ENCODE measurements at places on chromosomes 1 and 21.

GRCh38 chr1:23062271-23062670 lies 43.0 kb downstream of the KDM1A start:
- no peak for DNase-seq

- peak; percentile 88 for DNase-seq
Observed at GRCh38 chr21:33042812-33043211, 17.1 kb downstream of the OLIG2 start.

GRCh38 chr1:179288977-179289376 lies 4.6 kb upstream of the SOAT1 start:
- DNase-seq = no peak

DNA sequence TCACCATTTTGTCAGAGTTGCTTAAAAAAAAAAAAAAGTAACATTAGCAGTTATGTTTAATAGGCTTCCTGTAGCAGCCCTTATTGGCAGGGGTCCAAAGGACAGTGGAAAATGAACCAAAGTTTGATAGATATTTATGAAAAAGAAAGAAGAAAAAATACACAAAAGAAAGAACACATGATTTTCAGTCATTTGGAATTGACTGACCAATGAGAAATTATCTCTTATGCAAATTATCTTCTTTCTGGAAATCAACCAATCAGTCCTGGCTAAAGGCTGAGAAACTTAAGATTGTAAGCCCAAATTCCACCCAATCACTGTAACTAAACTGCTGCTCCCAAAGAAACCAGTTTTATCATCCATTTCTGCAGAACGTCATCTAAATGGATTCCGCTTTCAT lies 282.4 kb downstream of the TM2D1 start:
- no peak for DNase-seq

DNA sequence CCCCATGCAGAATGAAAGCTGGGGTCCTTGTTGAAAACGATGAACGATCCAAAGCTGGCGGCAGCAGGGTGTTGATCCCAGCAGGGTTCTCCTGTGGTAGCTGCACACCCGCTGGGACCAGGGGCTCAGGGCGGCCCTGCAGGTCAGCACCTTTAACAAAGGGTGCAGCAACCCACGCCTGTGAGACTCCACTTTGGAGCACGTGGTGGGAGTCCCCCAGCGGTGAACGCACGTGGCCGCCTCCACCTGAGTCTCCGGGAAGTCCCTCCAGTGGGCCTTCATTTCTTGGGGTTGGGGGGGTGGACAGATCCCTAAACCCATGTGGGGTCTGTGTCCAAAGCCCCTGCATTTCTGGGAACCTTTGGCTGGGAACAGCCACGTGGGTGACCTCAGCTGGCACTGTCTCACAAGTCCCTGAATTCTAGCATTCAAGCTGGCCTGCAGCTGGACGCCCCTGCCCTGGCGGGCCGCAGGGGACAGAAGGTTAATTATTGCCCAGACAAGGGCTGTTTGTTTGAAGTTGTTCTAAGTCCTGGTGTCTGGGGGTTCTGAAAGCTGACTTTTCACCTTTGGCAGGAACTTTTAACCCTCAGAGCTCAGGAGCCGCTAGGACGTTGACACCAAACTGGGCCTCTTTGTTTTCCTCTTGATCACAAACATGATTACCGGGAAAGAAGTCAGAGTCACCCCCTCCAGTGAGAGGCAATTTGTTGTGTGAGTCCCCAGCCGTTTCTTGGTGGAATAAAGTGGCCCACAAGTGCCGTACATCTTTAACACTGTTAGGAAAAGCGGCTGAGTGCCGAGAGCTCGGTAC lies 64.5 kb downstream of the COL18A1 start:
- no peak for DNase-seq

- no peak for DNase-seq
Observed at GRCh38 chr21:38506661-38507281, 8.5 kb upstream of the ERG start.

DNA sequence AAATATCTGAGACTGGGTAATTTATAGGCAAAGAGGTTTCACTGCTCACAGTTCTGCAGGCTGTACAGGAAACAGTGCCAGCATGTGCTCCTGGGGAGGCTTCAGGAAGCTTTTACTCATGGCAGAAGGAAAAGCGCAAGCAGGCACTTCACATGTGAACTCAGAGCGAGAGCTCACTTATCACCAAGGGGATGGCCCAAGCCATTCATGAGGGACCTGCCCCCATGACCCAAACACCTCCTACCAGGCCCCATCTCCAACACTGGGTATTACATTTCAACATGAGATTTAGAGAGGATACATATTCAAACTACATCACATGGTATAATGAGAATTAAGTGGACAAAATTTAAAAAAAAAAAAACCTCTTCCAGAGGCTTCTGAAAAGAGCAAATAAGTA lies 13.7 kb downstream of the WASF2 start:
- DNase-seq = no peak

- DNase-seq = no peak
Observed at GRCh38 chr21:26555540-26556146, 17.4 kb downstream of the CYYR1 start.

DNA sequence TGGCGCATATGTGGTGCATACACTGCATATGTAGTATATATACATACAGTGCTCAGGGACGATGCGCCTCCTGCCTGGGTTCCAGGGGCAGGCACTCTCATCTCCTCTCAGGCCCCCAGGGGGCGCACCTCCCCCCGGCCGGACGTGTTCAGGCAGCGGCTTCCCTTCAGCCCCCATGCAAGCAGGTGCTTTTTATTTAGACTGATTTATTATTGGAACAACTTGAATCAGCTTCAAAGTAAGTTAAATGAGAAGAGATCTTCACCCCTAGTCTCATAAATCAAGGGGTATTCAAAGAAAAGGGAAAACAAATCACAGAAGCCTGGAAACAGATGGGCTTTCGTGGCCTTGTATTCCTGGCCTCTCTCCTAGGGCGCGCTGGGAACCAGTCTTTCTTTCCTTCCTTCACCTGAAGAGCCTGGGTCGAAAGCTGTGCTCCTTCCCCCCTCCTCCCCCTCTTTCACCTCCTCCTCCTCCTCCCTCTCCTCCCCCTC lies 64.6 kb downstream of the UBIAD1 start:
- no peak for DNase-seq

DNA sequence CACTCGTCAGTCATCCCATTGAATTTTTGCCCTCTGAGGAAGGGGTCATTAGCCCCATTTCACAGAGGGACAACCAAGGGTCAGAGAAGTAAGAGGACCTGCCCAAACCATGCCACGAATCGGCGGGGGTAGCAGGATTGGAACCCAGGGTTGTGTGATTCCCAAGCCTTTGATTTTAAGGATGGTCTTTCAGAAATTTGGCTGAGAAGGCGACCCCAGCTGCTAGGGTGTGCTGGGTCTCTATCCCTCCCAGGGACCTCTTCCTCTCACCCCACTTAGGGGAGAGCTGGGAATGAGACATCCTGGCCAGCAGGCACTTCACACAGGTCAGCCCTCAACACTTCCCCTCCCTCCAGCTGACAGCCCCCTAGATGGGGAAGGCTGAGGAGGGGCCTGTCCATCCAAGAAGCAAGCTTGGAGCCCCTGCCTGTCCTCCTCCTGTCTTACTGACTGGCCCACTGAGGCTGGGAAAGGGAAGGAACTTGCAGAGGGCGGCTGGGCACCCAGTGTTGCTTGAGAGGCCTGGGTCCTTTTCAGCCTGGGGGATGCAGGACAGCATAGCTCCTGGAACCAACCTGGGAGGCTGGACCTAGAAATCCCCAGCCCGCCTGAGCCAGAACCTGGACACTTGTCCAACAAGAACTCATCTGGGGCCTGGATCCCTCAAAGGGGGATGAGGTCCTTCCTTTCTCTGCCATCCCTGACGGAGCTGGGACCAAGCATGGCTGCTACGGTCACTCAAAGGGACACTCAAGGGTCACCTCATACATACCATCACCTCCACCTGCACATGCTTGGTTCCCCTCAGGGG lies 1.7 kb downstream of the SDC3 start:
- no peak for DNase-seq

- no peak for DNase-seq
Observed at GRCh38 chr1:22117851-22118250, 25.0 kb downstream of the WNT4 start.

GRCh38 chr1:38745476-38746401 lies 113.8 kb downstream of the RRAGC start:
- DNase-seq = no peak

- no peak for DNase-seq
Observed at GRCh38 chr1:201883266-201883665, 5.4 kb upstream of the SHISA4 start.

- DNase-seq = peak; percentile 28
Observed at GRCh38 chr1:24919791-24920532, 10.1 kb downstream of the RUNX3 start.

- DNase-seq = peak; percentile 67
Observed at GRCh38 chr21:29155118-29155932, 24.9 kb downstream of the MAP3K7CL start.

DNA sequence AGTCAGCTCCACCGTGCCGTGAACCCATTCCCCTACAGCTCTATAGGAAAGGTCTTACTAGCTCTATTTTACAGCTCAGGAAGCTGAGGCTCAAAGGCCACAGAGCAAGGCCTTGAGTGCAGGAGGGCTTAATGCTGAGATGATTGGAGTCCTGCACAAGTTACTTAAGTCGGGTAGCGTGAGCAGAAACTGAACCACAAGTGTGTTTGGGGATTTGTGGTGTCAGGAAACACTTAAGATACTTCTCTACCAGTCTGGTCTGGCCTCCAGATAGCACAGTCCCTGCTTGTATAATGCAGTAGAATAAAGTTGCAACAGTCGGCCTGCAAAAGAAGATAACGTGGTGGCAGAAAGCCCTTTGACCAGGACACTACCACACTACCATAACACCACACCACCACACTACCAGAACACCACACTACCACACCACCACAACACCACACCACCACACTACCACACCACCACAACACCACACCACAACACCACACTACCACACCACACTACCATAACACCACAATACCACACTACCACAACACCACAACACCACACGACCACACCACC lies 118.1 kb downstream of the SPSB1 start:
- peak; percentile 86 for DNase-seq

DNA sequence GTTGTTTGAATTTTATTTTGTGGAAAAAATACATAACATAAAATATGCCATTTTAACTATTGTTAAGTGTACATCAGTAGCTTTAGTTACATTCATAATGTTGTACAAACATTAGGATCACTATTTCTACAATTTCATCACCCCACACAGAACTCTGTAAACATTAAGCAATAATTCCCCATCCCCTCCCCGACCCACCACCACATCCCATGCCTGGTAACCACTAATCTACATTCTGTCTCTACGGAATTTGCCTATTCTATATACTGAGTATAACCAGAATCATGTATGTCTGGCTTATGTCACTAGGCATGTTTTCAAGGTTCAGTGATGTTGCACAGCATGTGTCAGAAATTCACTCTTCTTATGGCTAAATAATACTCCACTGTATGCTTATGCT lies 47.7 kb downstream of the CDC42BPA start:
- peak; percentile 22 for DNase-seq

- no peak for DNase-seq
Observed at GRCh38 chr1:176976225-176976624, 188.3 kb downstream of the ASTN1 start.

- DNase-seq = peak; percentile 53
Observed at GRCh38 chr1:215083383-215083961, 935 bp downstream of the KCNK2 start.

- no peak for DNase-seq
Observed at GRCh38 chr1:89114662-89115061, 11.3 kb downstream of the GBP2 start.

DNA sequence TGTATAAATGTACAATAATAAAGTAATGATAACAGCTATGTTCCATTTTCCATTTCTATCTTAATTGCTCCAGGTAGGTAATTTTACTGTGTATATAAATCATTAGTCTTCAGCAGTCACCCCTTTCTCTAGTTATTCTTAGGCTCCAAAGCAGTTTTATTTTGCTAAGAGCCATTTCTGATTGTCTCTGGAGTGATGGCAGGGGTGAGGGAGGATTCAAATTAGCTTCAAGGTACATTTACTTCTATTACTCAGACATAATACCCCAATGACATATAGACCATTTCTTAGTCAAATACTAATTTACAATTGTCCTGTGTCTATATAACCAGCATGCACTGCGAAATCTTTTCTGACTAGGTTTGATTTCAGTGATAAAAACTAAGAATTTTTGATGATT lies 663.4 kb upstream of the PRMT6 start:
- no peak for DNase-seq

- peak; percentile 69 for DNase-seq
Observed at GRCh38 chr1:85200463-85201339, at the start of gene SYDE2. Gene SYDE2, minus strand, starts transcription at chr1:85201016. Its CDS starts 20 bp downstream, at chr1:85200996.

GRCh38 chr1:109395602-109396512 lies 1.9 kb downstream of the SORT1 start:
- DNase-seq = peak; percentile 72

DNA sequence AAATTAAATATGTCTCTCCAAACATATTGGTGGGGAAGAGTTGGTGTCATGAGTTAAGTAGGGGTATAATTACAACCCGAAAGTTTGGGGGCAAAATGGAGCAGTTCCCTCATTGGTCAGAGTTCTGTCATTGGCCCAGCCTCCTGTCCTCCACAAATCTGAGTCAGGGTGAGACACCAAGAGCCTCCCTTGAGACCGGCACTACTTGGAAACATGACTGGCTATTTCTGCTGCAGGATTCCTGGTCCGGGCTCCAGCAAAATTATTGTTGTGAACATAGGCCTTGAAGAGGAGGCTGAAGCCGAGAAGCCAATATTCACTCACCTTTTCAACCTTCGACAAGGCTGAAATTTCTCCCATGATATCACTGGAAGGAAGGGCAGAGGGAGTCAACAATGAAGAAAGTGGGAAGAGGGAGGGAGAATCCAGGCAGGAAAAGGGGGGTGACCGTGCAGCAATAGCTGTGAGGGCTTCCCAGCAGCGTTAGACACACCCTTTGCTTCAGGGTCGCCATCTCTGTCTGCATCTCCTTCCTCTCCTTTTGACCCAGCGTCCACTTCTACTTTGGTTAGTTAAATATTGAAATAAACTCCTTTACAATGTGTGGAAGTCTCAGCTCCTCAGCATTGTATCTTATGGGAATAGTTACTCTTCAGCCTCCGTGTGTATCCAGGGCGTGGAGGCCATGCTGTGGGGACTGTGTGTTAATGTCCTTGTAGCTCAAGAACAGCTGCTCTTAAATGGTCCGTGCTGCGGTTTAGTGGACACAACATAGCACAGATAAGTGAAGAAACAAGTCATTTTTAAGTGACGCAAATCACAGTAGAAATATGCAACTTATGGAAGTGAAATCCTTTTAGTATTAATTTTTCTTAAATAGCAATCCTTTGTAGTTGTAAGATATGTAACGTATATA lies 307.4 kb downstream of the DISC1 start:
- DNase-seq = no peak

GRCh38 chr1:247273013-247273412 lies 17.1 kb downstream of the VN1R5 start:
- DNase-seq = no peak
